Bladder microvascular endothelial cell (primary cell): ENCODE measurements at places on chromosomes 2 and 18. TPM values are rescaled to one million over a fixed set of nuclear protein-coding genes. Genes with fewer than 3 reads are reported as not detected.

FNDC4 gene
- 11.6 and 14.6 TPM in 2 replicates for total RNA-seq

POLR1B gene
- 10.8 and 28.3 TPM in 2 replicates for total RNA-seq

TCF23 gene
- not detected in 2 replicates for total RNA-seq

PTCD3 gene
- total RNA-seq = 46.0 and 105 TPM in 2 replicates

RESP18 gene
- not detected in 2 replicates for total RNA-seq
